ENCODE measurements at places on chromosomes 1 and 21. TPM values are rescaled to one million over a fixed set of nuclear protein-coding genes. Genes with fewer than 3 reads are reported as not detected.

- no peak overlapping the region for H3K4me3 ChIP-seq
- H3K27me3 ChIP-seq, result no peaks in the 10 kb centered on the region
- DNase-seq, result no peak
- H3K27ac ChIP-seq, result no peak overlapping the region
- H3K36me3 ChIP-seq, result no peaks in the 10 kb centered on the region
Measured at GRCh38 chr1:230143534-230143933, 76.5 kb downstream of the GALNT2 start.

DNA sequence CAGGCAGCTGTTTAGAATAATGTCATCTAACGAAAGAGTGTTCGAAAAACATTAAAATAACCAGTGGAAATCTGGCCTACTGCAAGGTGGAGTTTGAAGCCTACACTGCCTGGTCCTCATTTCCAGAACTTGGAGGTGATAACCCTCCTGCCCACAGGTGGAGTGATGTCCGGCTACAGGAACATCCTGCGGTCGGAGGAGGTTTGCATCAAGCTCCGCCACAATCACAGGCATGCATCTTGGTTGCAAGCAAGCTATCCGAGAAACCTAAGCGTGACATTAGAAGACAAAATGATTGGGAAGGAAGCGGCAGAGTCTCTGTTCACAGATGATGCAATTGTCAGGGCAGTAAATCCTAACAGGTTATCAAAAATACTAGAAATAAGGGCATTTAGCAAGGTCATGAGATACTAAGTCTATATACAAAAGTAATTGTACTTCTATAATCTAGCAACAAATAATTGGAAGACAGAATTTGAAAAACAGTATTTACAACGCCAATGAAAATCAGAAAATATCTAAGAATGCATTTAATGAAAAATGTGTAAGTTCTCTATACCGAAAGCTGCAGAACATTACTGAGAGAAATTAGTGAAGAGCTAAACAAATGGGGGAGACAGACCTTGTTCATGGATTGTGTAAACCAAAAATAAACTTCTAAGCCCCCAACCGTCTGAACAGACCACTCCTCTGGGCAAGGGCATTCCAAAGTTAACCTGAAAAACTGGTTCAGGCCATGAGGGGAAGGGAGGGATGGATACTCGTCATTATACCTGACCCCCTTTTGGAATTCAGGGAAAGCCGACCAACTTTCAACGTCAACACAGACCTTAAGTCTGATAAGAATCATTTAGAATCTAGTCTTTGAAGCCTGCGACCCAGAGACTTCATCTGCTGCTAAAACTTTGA, 4.7 kb upstream of the SLC19A1 start:
- peaks cover 26% of the 10 kb centered on the region for H3K4me1 ChIP-seq
- H3K27me3 ChIP-seq, result no peaks in the 10 kb centered on the region
- DNase-seq, result peak; percentile 0

DNA sequence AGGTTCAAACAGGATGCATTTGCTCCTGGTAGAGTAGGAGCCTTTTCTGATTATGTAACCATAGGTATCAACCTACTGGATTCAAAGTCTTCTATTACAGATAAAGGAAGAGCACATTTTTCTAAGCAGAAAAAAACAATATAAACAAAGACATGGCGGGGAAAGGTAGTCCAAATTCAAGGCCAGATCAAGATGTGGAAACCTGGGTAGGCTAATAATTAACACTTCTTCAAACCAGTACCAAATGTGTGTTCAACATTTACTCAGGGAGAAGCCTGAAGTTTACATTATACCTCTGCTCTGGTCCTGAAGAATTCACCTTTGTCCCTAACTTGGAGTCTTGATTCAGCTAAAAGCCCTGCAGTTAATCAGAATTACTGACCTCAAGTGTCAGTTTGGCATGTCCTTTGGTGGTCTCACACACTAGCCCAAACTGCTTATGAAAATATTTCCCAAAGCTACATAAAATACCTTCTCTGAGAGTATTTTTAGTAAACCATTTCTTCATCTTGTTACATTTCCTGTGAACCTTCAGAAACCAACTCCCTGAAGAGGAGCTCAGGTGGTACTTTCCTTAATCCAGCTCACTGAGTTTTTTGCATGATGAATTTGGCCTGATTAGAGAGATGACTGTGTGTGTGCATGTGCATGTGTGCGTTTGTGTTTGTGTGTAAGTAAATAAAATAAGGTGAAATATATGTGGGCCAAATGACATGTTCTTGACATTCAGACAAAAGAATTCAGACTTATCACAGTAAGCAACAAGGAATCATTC, 70.2 kb downstream of the TOR3A start:
- no peaks in the 10 kb centered on the region for H3K36me3 ChIP-seq
- no peak for DNase-seq
- no peak overlapping the region for H3K27ac ChIP-seq
- H3K27me3 ChIP-seq, result no peaks in the 10 kb centered on the region
- no peaks in the 10 kb centered on the region for H3K4me1 ChIP-seq
- no peak overlapping the region for H3K4me3 ChIP-seq

- H3K4me3 ChIP-seq, result no peak overlapping the region
- peaks cover 26% of the 10 kb centered on the region for H3K4me1 ChIP-seq
- H3K36me3 ChIP-seq, result no peaks in the 10 kb centered on the region
Measured at GRCh38 chr1:59007429-59007819, 223.6 kb upstream of the JUN start.

Gene SEMA6C
- polyA plus RNA-seq, result 2.1 TPM

DNA sequence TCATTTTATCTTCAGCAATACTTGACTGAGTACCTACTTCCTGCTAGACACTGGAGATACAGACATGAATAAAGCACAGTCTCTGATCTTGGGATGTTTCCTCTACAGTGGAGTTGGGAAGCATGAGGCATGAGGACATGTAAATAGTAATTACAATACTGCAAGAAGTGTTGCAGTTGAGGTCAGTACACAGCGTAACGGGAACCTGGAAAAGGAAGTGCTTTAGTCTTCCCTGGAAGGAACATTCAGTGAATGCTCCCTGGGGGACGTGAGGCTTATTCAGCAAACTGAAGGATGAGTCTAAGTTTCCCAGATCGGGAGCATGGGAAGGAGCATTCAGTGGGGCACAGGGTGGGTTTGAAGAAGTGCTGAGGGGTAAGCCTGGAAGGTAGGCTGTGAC, 112.4 kb downstream of the PIK3R3 start:
- H3K27ac ChIP-seq, result no peak overlapping the region
- DNase-seq, result no peak
- no peaks in the 10 kb centered on the region for H3K36me3 ChIP-seq
- H3K4me1 ChIP-seq, result no peaks in the 10 kb centered on the region

Gene OR6N1
- polyA plus RNA-seq, result not detected

DNA sequence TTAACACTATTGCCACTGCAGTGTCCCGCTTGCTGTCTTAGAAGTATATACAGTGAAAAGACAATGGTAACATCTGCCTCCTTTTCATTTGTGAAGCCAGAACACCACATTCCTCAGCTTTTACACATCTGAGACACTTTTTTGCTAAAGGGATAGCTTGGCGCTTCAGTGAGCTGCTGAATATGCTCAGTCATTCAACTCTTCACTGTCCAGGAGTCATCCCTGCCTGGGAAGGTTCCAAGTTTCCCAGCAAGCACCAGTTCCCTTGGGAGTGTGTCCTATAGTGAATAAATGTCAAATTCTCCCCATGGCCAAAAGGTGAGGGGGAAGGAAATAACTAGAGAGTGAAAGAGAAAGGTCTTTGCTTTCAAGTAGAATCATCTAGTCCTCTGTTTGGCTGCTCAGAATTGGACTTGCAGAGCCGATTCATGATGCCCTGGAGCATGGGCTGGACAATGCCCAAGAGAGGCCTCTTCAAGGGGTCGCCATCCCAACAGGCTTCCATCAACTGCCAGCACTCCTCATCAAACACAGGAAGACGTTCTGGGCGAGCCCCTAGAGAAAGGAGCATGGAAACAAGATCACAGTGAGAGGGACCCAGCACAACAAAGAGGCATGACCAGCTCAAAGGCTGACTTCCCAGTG, 25.5 kb upstream of the RBBP5 start:
- DNase-seq, result no peak
- H3K27ac ChIP-seq, result no peak overlapping the region
- H3K27me3 ChIP-seq, result no peaks in the 10 kb centered on the region
- H3K36me3 ChIP-seq, result peaks cover 5% of the 10 kb centered on the region
- no peaks in the 10 kb centered on the region for H3K4me1 ChIP-seq

Gene KIAA0040
- polyA plus RNA-seq, result 36.2 TPM

Gene RABGGTB
- 13.6 TPM for polyA plus RNA-seq

DNA sequence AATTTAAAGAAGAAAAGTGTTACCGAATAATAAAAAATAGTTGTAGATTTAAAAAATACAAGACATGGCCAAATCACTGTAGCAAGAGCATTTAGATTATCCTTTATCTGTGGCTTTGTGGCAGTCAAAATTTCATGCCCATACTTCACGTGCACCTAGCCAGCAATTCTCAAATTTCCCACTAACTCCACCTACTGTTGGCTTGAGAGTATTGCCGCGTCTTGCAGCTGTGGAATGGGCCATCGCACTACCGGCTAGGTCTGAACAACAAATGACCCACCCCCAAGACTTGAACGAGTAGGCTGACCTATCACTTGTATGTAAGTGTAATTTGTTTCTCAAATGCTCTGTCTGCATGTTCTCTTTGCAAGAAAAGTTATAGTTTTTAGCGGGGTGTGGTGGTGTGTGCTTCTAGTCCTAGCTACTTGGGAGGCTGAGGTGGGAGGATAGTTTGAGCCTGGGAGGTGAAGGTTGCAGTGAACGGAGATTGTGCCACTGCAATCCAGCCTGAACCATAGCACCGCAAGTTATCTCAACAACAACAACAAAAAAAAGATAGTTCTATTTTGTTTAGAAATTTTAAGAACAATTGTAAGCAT, 4.1 kb downstream of the KRTAP13-4 start:
- H3K27ac ChIP-seq, result no peak overlapping the region
- no peaks in the 10 kb centered on the region for H3K4me1 ChIP-seq
- no peaks in the 10 kb centered on the region for H3K36me3 ChIP-seq
- H3K4me3 ChIP-seq, result no peak overlapping the region
- no peaks in the 10 kb centered on the region for H3K27me3 ChIP-seq
- DNase-seq, result no peak

DNA sequence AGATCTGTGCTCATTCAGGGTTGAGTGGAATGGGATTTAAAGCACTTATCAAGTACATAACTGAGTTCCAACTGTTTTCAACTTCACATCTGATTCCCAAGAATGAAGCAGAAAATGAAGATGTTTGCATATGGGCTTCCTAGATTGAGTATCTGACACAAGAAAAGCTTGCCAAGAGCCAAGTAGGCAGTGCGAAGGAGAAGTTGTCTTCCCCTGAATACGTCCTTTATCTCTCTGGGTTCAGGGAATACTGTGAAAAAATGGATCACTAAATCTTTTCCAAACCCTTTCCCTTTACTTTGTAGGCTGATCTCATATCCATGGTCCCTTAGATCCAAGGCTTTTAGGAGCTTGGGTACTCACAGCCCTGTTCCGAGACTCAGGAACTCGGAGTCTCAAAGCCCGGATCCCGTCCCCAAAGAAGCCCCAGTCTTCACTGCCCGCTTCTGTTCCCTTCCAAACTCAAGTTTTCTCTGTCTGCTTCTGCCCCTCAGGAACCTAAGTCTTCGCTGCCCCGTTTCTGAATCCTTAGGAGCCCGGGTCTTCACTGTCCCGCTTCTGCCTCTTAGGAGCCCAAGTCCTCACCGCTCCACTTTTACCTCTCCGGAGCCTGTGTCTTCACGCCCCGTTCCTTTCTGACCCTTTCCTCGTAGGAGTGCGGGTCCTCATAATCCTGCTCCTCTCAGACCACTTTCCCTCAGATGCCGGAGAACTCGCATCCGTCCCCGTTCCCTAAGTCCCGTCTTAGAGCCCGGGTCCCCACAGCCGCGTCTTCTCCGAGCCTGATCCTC, 616 bp downstream of the TAF12 start:
- H3K27ac ChIP-seq, result peak overlapping the region; percentile 74
- H3K27me3 ChIP-seq, result no peaks in the 10 kb centered on the region
- H3K4me3 ChIP-seq, result peak overlapping the region; percentile 99
- no peaks in the 10 kb centered on the region for H3K36me3 ChIP-seq
- DNase-seq, result no peak

Gene DMRTA2
- polyA plus RNA-seq, result not detected

- H3K27ac ChIP-seq, result no peak overlapping the region
- H3K36me3 ChIP-seq, result peaks cover 65% of the 10 kb centered on the region
- H3K27me3 ChIP-seq, result no peaks in the 10 kb centered on the region
- no peak for DNase-seq
- H3K4me3 ChIP-seq, result no peak overlapping the region
- H3K4me1 ChIP-seq, result peaks cover 21% of the 10 kb centered on the region
Measured at GRCh38 chr1:171515741-171516140, 30.4 kb downstream of the PRRC2C start.

GRCh38 chr1:114023377-114023776, 44.1 kb downstream of the OLFML3 start:
- no peak overlapping the region for H3K27ac ChIP-seq
- H3K36me3 ChIP-seq, result no peaks in the 10 kb centered on the region
- DNase-seq, result no peak
- no peaks in the 10 kb centered on the region for H3K4me1 ChIP-seq
- H3K27me3 ChIP-seq, result no peaks in the 10 kb centered on the region
